Kidney epithelial cell (primary cell): ENCODE measurements at places on chromosomes 6 and 20.

- DNase-seq: no peak
These were observed 24.2 kb downstream of the NEDD9 start for GRCh38 chr6:11208267-11208666.

DNA sequence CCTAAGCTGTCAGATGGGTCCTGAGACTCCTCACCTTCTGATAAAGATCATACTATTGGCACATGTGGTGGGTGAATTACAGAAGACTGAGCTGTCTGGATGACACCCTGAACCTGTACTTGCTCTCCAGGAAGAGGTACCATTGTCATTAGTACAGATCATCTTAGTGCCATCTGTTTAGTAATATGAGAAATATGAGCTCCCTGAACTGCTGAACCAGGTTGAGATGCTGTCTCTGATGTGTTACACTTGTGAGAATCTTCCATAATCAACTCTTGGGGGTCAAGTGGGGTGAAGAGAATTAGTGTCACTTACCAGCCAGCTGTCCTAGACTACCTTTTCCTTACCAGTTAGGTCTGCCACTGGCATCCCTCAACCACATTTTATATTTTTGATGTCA, 531.0 kb downstream of the EPHA7 start:
- DNase-seq: no peak

GRCh38 chr6:110338820-110339470, 19.2 kb downstream of the METTL24 start:
- DNase-seq: no peak

DNA sequence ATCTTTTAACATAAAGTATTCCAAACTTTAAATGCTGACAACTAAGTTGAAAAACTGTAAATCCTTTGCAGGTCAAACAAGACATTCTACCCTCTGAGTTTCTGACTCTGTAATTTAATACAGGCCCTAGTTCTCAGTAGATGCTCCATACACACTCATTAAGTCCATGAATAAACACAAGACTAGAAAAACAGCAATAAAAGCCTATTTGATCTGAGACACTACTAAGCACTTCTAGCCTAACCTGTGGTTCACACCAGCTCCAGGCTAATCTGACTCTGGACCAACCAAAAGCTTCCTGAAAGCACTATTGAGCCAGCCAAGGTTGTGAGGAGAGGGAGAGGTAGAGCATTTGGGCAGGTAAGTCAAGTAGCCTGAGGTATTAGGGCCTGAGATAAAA, 103.9 kb downstream of the EPM2A start:
- DNase-seq: no peak

DNA sequence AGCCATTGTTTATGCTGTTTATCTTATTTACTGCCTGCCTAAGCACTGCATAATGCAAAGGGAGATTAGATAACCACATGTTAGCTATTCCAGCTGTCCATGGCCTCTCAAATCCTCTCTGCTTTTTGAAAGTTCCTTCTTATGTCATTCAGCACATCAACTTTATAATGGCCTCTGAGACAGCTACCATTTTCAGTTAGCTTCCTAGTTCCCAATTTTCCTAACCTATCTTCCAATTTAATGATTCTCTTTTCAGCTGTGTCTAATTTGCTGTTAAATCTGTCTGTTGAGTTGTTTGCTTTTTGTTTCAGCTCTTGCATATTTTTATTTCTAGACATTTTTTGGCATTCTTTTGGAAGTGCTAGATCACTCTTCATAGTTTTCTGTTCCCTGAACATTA, 173.4 kb upstream of the PLCB4 start:
- DNase-seq: no peak

GRCh38 chr6:109824105-109824504, 133.0 kb downstream of the FIG4 start:
- no peak for DNase-seq

GRCh38 chr6:67775333-67775732, 859.7 kb upstream of the ADGRB3 start:
- no peak for DNase-seq

DNA sequence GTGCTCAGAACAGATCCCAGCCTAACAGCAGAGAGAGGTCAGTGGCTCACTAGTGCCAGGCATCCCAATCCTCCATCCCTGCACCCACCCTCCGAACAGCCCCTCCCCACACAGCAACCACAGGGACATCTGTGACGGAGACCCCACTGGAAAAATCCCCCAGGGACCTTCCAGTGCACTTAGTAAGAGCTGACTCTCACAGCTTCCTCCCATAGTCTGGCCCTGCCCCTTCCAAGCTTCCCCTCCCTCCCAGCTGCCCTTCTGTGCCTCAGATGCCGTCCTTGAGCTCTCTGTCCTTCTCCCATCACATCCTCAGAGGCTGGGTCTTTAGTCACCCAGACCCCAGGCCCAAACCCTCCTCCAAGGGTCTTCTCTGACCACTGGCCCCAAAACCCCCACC, 9.7 kb upstream of the THBS2 start:
- DNase-seq: no peak

DNA sequence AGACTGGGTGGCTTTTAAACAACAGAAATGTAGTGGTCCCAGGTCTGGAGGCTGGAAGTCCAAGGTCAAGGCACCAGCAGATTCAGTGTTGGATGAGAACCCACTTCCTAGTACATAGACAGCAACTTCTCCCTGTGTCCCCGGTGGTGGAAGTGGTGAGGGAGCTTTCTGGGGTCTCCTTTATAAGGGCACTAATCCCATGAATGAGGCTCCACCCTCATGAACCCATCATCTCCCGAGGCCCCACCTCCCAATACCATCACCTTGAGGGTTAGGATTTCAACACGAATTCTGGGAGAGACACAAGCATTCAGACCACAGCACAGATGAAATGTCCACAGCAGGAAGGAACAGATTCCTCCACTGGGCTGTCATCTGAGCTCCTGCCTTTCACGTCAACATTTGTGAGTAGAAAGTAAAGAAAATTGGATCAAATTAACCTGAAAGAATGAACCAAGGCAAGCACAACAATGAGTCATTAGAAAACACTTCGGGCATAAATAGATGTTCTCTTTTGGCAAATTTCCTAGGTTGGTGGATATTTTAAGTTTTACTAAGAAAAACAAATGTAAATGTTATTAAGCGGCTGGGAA, 130.7 kb downstream of the RNASET2 start:
- DNase-seq: peak; percentile 38

- no peak for DNase-seq
These were observed 744 bp downstream of the VSX1 start for GRCh38 chr20:25081065-25081729.

GRCh38 chr6:33297956-33298772, 578 bp downstream of the RGL2 start:
- no peak for DNase-seq

GRCh38 chr6:5334341-5334740, 73.0 kb downstream of the FARS2 start:
- DNase-seq: no peak

DNA sequence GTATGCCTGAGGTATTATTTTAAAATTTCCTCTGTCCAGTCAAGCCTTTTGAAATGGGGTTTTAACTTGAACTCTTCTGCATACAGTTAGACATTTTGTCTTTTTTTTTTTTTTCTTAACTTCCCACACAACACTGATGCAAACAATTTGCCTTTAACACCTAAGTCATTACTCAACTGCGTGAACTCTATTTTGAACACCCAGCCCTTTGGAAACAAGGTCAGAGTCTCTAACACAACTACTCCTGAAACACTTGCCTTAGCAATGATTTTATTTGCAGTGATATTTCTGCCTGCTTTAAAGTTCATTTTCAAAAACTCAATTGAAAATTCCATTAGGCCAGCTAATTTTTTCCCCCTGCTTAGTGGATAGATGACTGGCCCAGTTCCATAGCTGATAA, 24.2 kb downstream of the GLYATL3 start:
- DNase-seq: no peak

GRCh38 chr6:163113358-163113962, 301.1 kb upstream of the QKI start:
- no peak for DNase-seq

- no peak for DNase-seq
These were observed 180.0 kb upstream of the SMLR1 start for GRCh38 chr6:130647246-130647645.

- no peak for DNase-seq
These were observed at the start of gene ZNF341 for GRCh38 chr20:33731693-33732165. ZNF341 (plus strand) TSS chr20:33731996; CDS start chr20:33732022, 26 bp downstream.

GRCh38 chr6:11744753-11745152, 33.9 kb downstream of the ADTRP start:
- DNase-seq: peak; percentile 52

GRCh38 chr6:125196613-125197012, 43.0 kb downstream of the TPD52L1 start:
- DNase-seq: no peak

DNA sequence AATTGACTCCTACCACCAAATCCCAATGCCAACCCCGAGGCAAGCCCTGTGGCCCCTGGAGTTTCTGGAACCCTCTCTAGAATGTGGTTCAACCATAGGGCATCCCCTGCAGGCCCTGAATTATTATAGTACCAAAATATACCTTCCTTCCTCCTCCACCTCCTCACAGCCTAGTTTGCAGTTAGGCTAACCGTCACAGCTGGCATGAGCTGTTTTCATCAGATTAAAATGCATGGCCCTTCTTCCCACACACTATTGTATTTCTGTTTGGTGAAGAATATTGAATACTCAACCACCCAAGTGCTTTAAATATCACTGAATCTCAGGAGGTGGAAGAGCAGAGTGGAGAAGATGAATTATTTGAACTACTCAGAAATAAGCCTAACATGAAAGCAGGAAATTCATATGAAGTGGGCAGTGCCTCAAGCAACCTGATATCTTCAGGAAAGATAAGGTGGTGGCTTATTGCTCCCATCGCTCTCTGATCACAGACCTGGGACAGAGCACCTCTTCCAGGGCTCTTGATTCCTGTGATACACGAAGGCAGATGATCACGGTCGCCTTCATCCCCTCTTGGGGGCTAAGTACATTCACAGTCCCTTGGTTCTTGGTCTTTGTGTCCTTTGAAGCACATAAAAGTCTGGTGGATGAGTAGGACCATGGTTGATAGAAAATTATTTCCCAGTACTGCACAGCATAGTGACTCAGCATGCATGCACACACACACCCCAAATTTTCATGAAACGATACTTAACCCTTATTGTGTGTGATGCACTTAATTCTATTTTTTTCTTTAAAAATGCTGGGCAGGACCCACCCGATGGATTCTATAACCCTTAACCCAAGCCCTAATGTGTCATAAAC, 90.9 kb downstream of the PSMG4 start:
- DNase-seq: no peak

- DNase-seq: no peak
These were observed 126.6 kb upstream of the RIN2 start for GRCh38 chr20:19631410-19631809.

DNA sequence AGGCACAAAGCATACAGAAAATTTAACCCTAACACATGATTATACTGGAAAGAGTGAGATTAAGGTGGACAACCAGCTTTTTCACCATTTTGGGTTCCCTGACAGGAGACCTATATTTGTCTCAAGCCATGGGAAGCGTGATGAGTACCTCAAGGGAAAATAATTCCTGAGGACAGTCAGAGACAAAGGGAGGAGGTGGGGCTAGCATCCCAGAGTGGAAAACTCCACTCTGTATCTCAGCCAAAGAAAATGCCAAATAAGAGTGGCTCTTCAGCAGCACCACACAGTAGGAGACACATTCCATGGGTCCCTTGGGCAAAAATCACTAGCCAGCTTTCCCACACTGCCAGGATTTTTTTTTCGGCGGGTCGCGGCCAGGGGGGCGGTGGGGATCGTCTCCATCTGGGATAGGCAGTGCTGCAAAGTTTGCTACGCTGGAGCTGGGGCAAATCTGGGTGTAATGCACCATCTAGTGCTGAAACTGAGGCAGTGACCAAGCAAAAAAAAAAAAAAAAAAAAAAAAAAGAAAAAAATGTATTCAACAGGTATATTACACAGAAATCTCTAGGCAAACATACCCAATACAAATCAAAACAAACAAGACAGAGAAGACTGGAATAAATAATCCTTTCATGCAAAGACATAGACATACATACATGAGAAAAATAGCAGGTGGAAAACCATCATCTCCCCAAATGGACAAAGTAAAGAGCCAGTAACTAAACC, 77.3 kb upstream of the SLC35F1 start:
- DNase-seq: no peak

GRCh38 chr20:37200376-37200775, 21.0 kb upstream of the MROH8 start:
- no peak for DNase-seq

DNA sequence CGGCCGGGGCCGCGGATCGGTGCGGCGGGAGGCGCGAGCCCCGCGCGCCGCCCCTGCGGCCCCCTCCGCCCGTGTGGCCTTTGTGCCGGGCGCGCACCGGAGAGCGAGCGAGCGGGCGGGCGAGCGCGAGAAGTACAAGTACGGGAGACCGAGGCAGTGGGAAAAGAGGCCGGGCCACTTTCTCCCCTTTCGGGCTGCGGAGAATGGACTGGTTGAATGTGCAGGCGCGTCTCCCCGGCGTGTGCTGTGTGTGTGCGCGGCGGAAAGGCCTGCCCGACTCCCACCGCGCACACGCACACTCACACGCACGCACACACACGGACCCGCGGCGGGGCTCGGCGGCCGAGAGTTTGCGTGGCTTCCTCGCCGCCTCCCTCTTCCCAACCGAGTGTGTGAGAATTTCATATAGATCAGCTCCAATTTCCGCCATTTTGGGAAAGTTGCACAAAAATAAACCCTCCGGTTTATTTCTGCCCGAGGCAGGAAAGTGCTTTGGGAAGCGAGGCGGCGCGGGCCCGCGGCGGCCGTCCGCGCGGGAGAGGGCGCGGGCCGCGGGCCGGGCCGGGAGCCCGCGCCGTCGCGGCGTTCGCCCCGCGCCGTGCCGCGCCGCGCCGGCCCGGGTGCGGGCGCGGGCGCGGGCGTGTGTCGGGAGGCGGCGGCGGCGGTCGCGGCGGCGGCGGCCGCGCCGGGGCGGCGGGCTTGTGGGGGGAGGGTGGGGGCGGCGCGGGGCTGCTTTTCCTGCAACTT, 1.1 kb downstream of the L3MBTL3 start:
- no peak for DNase-seq

- DNase-seq: no peak
These were observed 1.6 kb downstream of the HLA-DQB1 start for GRCh38 chr6:32664827-32665362.

GRCh38 chr20:20161611-20162010, 109.3 kb downstream of the CFAP61 start:
- DNase-seq: no peak

DNA sequence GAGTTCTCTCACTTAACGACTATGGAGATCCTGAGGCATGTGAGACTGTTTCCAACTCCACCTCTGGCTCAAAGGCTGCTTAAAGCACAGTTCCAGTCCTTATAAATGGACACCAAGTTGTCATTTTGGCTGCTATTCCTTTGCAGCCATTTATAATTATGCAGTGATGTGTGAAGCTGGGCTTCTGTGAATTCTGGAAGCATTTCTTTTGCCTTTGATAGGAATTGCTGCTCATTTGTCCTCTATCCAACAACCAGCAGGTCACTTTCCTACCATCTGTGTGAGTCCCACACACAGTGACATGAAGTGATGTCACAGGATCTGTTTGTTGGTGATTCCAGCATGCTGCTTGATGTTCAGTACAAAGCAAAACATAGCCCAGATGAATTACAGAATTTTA, 28.5 kb upstream of the EFHC1 start:
- DNase-seq: no peak

- no peak for DNase-seq
These were observed 5.0 kb upstream of the TRAF3IP2 start for GRCh38 chr6:111610548-111611172.
